ENCODE measurements at places on chromosomes 2 and 18.

DNA sequence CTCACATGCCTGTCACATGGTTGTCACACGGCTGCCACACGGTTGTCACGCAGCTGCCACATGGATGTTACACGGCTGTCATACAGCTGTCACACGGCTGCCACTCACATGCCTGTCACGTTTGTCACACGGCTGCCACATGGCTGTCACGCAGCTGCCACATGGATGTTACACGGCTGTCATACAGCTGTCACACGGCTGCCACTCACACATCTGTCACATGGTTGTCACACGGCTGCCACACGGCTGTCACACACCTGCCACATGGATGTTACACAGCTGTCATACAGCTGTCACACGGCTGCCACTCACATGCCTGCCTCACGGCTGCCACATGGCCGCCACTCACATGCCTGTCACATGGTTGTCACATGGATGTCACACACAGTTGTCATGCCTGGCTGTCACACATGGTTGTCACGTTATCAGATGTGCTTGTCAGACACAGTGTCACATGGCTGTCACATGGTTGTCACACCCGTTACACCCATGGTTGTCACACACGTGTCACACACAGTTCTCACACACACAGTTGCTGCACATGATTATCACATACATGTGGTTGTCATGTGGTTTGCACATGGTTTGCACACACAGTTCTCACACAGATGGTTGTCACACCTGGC lies 19.4 kb downstream of the KCNG2 start:
- no peak for DNase-seq

DNA sequence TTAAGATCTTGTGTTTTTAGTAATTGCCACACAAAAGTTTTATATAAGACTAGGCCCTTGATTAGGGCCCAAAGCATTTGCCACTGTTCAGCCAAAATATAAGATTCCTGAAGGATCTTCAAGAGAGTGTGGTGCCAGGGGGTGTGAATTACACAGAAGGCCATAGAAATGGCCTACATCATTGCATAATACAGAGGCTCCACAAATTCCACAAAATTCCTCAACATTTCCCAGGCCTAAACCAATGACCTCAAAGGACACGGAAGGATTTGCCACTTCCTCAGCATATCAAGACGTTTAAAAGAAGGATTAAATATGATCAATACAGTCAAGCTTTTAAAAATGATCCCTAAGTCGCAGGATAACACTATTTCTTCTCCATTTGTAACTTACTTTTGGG lies 24.1 kb downstream of the COL6A3 start:
- no peak for DNase-seq

GRCh38 chr2:98441706-98442450 lies 2.8 kb upstream of the INPP4A start:
- no peak for DNase-seq

- no peak for DNase-seq
These were observed 14.7 kb upstream of the RAB1A start for GRCh38 chr2:65144571-65144970.

GRCh38 chr2:98569197-98569793 lies 39.0 kb downstream of the COA5 start:
- DNase-seq, result peak; percentile 13

DNA sequence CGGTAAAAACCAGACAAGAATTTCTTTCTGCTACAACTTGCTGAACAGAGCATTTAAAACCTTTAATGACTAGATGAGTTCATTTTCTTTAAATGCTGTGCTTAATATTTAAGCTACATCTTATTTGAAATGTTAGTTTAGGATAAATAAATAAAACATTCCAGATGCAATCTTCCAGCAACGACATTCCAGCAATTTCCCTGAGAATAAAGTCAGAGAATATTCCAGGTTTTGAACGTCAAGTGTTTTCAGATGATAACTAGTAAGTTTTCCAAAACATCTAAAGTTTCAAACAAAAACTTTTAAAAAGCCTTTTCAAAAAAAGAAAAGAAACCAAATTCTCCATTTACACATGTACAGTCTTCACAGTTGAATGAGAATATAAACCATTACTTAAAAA lies 104.8 kb downstream of the PPP1R1C start:
- no peak for DNase-seq

- DNase-seq, result no peak
These were observed 270.0 kb downstream of the METTL4 start for GRCh38 chr18:2301316-2301715.

DNA sequence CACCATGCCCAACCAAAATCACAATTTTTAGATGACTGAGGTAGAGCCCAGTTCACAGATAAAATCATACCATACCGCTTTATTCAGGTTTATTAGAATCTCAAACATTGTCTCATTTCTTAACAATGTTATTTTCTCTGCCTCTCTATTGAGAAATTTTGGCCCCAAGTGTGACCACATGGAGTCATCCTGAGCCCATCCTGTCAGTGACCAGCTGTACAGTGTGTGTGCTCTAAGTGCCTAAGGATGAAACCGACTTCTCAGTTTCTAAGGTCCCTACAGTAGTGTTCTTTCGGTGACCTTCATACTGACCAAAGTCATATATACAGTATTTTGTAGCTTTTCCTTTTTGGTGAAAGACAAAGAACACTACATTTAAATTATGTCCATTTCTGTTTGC lies 123.7 kb upstream of the MSTN start:
- DNase-seq, result peak; percentile 22
